ENCODE measurements at places on chromosomes 4 and X. TPM values are rescaled to one million over a fixed set of nuclear protein-coding genes. Genes with fewer than 3 reads are reported as not detected.

TSPAN7 gene
- 91.5 TPM for total RNA-seq

DNA sequence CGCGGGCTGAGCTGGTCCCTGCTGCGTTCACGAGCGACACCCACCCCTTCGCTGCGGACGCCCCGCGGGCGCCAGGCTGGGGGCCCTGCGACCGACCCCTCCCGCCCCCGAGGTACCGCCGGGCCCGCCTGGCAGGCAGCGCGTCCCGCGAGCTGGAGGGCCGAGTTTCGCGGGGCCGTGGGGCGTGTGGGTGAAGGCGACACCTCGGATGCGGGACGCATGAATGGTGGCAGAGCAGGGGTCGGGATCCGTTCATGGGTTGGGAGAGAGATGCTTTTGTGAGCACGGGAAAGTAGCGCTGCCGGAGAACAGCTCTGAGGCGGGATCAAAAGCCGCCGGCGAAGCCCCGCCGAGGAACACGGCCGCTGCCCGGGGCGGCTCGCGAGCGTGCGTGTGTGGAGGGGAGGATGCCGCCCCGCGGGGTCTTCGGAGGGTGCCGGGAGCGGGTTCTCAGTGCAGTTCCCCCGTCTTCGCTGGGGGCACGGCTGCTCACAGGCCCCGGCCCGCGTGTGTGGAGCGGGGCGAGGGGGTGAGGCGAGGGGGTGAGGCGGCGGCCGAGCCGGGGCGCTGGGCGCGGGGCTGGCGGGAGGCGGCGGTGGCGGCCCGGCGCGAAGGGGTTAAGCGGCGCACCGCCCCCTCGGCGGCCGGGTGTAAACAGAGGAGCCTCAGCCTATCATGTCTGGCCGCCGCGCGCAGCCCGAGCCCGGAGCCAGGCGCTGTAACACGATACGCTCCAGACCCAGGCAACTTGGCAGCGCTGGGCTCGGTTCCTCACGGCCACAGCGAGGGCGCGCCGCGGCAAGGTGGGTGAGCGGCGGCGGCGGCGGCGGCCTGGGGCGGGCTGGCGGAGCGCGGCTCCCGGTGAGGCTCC is 205.3 kb downstream of the TENM3 start:
- DNase-seq: peak; percentile 71

DNA sequence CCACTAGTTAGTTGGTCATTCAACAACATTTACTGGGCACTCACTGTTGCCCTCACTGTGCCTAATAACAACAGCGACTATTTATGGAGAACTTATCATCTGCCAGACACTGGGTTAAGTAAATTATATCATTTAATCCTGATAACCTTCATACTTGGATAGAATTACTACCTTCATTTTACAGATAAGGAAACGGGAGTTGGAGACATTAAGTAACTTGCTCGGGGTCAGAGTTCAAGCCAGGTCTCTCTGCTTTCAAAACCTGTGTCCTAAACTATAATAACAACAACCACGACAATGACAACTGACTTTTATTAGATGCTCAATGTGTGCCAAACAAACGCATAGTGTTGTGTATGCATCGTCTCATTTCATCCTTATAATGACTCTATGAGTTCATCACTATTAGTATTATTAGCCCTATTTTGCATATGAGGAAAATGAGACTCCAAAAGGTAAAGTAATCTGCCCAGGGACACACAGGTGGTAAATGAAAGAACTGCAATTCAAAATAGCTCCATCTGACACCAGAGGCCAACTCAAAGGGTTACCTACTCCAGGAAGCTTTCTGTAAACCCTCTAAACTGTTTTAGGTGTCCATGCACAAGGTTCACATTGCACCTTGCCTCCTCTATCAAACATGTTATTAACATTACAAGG is 98.4 kb upstream of the ACSL4 start:
- DNase-seq: no peak

- DNase-seq: no peak
Observed at GRCh38 chrX:153770601-153771414, 6.8 kb downstream of the PLXNB3 start.

Measured in colonic mucosa (tissue), 4 donors.